NCI-H1417 treated with DMSO at 0.1 percent for 48 hours (cell line): ENCODE measurements at places on chromosomes 11 and 22.

DNA sequence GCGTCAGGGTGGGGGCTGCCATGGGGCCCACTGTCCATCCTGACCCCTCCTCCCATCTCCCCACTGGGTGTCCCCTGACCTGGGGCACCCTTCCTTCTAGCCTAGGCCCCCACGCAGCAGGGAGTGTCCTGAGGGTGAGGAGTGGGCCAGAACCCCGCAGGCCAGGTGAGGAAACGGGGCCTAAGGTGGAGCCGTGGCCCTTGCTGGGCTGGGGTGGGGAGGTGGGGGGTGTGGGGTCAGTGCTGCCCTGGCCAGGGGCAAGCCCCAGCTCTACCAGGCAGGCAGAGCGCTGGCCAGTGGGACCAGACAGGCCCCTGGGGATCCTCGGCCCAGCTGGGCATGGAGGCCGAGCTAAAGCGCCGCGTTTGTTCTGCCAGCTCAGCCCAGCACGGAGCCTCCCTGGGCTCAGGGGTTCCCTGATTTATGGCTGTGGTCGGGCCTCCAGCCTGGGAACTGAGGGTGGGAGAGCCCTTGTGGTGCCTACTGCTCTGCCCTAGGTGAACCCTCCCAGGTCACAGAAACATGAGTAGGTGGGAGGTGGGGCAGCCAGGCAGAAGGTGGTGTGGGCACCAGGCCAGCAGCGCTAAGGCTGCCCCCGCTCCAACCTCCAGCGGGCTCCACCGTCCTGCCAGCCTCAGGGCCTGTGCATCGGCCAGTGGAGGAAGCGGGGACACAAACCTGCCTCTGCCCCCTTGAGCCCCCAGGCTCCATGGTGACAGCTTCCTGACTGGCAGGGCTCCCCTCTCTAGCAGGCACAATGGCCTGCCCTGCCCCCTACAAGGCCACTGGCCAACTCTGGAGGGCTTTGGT, 22.4 kb downstream of the TRMU start:
- DNase-seq: no peak

- DNase-seq: no peak
Observed at GRCh38 chr11:3208272-3208671, 10.3 kb downstream of the MRGPRG start.

DNA sequence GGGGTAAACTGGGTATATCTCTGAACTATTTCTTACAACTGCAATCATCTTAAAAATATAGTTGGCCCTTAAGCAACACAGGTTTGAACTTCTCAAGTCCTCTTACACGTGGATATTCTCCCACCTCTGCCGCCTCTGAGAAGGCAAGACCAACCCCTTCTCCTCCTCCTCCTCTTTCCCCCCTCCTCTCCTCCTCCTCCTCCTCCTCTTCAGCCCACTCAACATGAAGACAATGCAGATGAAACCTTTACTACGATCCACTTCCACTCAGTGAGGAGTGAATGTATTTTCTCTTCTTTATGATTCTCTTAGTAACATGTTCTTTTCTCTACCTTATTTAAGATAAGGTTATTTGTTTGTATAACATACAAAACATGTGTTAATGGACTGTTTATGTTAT, 20.0 kb downstream of the SHANK2 start:
- DNase-seq: no peak

- DNase-seq: no peak
Observed at GRCh38 chr22:22555596-22555995, 3.5 kb downstream of the PRAME start.

DNA sequence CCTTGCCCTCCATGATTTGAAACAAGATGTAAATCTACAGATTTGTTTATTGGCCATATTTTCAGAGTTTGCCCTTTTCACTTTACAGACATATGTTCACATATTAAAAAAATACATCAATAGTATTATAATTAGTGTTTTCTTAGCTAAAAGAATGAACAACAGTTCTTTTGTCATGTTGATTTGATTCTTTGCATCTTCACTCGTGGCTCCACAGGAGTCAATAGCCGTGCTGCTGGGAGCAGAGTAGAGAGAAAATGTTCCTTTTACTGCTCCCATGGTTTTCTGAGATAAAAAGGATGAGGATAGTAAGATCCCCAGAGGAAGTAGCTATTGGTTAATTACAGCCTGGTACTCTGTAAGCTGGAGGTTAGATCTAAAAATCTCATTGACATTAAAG, 151.2 kb downstream of the PGR start:
- DNase-seq: no peak

- no peak for DNase-seq
Observed at GRCh38 chr11:66262696-66263095, 5.7 kb upstream of the RAB1B start.

GRCh38 chr22:17007852-17008731, at the start of gene GAB4:
GAB4 (minus strand) TSS chr22:17008222; CDS start chr22:17008114, 108 bp downstream.
- no peak for DNase-seq

- DNase-seq: no peak
Observed at GRCh38 chr11:45092901-45093760, 53.3 kb upstream of the PRDM11 start.

- no peak for DNase-seq
Observed at GRCh38 chr22:29431986-29432385, 6.4 kb upstream of the RFPL1 start.

DNA sequence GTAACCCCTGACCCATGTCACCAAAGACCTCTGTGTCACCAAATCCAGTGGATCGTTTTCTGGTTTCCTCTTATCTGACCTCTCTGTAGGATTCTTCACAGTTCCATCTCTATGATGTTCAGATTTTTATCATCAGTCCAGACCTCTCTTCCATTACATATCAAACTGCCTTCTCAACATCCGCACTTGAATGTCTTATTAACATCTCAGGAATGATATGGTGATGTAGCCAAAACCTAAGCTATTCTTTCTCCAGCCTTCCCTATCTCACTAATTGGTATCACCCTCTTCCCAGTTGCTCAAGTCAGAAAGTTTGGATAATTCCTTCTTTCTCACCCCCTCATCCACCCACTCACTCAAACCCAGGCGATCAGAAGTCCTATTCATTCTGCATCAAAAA, 13.4 kb downstream of the APLNR start:
- DNase-seq: no peak

DNA sequence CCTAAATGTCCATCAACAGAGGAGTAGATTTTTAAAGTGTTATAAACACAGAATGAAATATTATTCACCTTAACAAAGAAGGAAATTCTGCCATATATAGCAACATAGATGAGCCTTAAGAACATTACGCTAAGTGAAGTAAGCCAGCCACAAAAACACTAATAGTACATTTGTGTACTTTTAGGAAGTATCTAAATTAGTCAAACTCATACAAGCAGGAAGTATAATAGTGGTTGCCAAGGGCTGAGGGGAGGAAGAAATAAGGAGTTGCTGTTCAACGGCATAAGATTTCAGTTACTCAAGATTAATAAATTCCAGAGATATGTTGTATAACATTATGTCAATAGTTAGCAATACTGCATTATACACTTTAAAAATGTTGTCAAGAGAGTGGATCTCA, 181.7 kb upstream of the ZC3H12C start:
- DNase-seq: no peak

- DNase-seq: no peak
Observed at GRCh38 chr11:38169286-38169685, 1571.2 kb upstream of the RAG2 start.

GRCh38 chr11:72646472-72646871, 27.8 kb downstream of the PDE2A start:
- no peak for DNase-seq

GRCh38 chr22:50482107-50483074, 1.0 kb downstream of the ADM2 start:
- no peak for DNase-seq

DNA sequence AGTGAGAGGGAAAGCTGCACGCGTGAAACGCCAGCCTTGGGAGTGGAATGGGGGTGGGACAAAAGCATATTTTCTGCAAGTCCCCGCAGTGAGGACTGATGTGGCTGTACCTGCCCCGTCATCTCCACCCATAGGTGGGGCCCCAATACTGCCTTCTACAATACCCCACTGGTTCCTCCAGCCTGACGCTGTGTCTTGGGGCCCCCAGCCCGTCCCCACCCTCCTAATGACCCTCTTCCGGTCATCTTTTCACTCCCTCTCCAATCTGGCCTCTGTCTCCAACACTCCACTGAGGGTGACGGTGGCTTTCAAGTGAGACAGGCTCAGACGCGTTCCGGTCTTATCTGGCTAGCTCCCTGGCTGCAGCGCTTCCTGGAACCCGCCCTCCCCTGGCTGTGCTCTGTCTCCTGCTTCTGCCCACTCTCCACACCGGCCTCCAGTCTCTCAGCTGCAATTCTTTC, 104.2 kb downstream of the MICAL3 start:
- DNase-seq: no peak

DNA sequence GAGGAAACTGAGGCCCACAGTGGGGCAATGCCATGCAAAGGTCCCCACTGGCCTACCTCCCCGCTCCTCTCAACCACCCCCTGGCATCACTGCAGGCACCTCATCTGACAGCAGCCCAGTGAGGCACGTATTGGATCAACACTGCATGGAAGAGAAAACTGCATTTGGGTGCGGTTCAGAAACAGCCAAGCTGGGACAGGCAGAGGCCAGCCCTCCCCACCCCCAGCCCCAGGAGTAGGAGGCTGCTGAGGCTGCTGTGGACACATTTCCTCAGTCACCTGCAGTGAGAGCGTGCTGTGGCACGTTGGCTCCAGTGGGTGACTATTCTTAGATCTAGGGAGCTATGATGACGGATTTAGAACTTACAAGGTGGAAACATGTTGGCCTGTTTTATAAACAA, 63.7 kb downstream of the KCNC1 start:
- no peak for DNase-seq

GRCh38 chr11:41039592-41039991, 419.9 kb downstream of the LRRC4C start:
- DNase-seq: no peak

DNA sequence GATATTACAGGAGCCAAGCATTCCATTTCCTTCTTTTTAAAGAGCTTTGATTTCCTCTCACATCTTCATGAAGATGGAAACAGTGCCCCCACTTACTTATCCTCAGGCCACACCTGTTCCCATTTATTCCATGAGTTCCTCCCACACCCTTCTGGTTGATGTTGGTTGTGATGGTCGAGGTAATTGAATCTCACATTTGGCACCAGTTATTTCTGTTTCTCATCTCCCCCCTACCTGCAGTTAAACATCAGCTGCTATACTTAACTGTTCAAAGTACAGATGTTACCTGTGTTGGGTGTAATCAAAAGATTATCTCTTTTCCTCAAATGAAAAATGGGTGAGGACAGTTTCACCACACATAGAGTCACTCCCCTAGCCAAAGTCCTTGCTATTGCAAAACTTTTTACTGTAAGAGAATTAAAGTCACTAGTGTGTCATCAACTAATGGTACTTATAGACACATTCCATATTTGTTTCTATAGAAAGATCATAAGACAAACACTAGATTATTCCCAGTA, 1.9 kb downstream of the TMEM45B start:
- DNase-seq: no peak

GRCh38 chr11:69697861-69698260, 6.0 kb downstream of the FGF19 start:
- DNase-seq: no peak

DNA sequence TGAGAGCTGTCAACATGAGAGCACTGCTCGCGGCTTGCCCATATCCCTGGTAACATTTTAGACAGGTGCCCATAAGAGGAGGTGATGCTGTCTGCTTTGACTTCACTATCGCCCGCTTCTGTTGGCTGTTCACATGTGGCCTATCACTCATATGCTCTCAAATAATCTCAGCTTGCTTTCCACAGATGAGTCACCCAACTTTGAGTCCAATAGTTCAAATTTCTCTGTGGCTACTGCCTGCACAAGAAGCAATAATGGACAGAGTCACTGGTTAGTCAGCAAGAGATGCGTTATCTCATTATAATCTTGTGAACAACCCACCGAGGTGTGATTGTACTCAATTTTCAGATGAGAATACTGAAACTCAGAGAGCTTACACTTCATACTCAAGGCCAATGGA, 1714.1 kb downstream of the LRRC4C start:
- no peak for DNase-seq

DNA sequence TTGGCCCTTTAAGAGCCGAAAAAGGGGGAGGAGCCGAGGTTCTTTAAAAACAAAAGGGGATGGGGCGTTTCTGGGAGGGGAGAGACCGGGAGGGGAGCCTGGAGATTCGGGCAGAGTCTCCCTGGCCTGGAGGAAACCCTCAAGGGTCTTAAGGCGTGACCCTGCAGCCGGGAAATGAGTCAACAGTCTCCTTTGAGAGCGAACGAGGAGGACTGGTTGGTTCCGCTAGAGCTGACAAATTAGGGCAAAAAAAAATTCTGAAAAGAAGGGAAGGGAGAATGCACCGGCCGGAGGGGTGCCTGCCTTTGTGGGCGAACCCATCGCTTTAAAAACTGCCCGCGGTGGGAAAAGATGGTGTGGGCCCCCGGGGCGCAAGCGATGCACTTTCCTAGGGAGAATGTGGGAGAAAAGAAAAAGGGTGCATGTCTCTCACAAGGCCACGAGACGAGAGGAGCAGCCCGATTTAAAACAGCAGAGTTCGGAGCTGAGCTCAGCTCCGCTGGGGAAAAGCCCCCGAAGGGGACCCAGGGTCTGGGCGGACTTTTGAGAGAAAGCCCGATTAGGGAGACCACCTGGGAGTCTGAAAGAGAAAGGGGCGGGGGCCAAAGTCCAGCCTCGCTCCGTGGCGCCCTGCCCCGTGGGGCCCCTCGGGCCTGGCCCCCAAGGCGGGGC, 874 bp downstream of the ZFTA start:
- DNase-seq: no peak

GRCh38 chr11:17505146-17505545, 28.5 kb upstream of the ABCC8 start:
- no peak for DNase-seq

DNA sequence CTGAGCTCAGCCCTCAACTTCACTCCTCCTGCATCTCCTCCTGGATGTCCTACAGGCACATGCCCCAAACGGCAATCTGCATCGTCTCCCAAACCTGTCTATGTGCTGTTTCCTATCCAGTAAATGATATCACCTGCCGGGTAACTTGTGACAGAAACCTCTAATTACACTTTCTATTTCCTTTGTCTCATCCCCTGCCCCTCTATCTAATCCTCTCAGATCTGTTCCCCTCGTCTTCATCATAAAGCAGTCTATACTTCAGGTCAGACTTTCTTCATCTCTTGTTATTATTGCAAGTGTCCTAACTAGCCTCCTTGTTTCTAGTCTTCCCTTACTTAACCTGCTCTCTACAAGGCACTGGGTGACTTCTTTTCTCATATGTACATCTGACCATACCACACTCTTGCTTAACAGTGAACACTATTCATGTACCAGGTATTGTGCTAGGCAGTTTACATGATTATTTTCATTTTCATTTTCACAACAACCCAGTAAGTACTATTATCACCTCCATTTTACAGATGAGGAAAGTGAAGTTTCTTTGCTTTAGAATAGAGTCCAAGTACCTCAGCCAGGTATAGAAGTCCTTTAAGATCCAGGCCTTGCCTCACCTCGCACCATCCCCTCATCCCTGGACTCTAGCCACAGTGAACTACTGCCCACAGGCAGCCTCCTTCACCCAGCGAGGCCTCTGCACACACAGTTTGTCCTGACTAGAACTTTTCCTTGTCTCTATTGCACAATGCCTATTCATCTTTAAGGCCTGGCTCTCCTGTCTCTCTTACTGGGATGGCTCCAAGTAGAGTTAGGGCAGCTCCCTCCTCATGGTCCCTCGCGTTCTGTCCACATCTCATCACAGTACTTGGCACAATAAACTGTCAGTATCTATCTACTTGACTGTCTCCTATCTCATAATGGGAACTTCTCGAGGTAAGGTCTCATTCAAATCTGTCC, 22.1 kb upstream of the UCP3 start:
- no peak for DNase-seq
